ENCODE measurements at places on chromosomes 16 and 17.

DNA sequence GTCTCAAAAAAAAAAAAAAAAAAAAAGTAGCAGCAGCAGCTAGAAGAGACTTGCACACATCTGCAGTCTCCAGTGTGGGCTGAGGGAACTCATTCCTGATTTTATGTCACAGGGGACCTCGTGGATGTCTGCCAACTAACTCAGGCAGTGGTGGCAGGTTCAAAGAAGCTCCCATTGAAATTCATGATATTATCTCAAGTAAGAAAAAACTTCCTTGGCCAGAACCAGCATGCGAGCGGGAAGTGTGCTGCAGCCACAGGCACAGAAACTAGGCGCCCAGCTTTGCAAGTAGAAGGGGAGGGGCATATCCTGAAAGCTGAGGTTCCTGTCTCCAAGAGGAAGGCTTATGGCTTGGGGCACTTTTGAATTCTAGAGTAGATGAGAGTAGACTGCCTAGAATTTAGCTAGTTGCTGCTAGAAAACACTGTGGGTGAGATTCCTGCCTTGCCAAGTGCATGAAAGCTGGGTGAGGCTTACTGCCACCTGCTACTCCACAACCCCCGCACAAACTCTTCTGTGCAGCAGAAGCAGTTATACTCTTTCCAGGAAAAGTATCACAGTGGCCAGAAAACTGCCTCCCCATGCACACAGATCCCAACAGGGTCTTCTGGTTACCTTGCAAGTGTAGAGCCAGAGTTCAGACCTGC is 603.8 kb upstream of the CA10 start:
- DNase-seq = no peak

DNA sequence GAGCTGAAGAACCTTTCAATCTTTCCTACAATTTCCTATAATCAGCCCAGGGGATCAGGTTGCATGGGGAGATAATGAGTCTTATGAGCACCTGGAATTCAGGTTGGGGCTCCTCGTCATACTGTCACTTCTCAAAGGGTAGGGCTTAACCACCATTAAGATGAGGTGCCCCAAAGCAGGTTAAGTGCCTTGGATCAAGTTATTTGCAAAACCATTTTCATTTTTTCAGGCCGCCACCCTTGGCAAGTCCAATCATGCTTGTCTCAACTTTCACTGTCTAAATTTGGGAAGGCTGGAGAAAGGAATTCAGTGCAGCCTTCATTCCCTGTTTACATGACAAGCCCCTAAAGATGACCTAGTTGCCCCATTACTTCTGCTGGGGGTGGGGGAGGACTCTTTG is 44.9 kb upstream of the TANGO6 start:
- DNase-seq = no peak

- no peak for DNase-seq
Observed at GRCh38 chr17:76682296-76682695, 28.5 kb downstream of the MXRA7 start.

DNA sequence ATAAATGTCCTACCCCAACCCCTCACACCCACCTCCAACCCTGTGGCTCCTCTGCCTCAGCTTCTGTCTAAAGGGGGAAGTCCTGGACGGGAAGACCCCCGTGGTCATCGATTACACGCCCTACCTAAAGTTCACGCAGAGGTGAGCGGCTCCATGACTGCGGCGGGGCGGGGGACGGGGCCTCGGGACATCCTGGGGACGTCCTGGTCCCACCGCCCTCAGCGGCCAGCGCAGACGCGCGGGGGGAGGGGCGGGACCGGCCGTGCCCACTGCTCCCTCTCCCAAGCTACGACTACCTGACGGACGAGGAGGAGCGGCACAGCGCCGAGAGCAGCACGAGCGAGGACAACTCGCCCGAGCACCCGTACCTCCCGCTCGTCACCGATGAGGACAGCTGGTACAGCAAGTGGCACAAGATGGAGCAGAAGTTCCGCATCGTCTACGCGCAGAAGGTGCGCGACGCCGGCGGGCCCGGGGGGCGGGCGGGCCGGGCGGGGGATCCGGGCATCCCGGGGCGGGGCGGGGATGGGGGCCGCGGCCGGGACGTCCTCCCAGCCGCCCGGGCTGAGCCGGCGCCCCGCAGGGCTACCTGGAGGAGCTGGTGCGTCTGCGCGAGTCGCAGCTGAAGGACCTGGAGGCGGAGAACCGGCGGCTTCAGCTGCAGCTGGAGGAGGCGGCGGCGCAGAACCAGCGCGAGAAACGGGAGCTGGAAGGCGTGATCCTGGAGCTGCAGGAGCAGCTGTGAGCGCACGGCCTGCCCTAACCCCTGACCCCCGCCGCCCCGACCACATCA is 6.7 kb downstream of the RUNDC3A start:
- no peak for DNase-seq

DNA sequence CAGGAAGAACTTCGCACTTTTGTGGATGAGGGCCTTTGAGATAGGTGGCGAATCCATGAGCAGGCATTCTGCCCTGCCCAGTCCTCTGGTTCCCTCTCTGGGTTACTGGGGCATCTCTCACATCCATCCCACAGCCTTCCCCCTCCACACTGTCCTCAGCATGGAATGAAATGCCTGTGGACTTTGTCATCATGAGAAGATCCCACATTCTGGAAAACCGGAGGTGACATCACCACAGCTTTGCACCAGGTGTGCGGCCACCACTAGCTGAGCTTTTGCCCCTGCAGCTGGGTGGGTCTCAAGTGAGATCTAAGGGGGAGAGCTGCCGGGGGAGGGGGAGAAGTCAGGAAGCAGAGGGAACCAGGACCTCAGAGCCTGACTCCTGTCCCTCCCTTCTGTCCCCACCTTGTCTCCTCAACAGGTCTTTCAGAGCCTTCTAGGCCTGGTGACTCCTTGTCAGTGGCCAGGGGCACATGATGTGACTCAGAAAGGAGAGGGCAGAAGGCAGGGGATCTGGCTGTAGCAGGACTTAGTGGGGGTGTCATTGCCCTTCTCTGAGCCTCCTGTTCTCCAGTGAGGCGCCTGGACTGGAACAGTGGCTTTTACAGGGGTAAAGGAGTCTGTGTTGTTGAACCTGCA is 40.0 kb upstream of the DLX4 start:
- no peak for DNase-seq

GRCh38 chr17:76199469-76199868 is 40.8 kb downstream of the RNF157 start:
- peak; percentile 50 for DNase-seq

GRCh38 chr16:79049040-79049439 is 551.5 kb downstream of the MAF start:
- DNase-seq = no peak

DNA sequence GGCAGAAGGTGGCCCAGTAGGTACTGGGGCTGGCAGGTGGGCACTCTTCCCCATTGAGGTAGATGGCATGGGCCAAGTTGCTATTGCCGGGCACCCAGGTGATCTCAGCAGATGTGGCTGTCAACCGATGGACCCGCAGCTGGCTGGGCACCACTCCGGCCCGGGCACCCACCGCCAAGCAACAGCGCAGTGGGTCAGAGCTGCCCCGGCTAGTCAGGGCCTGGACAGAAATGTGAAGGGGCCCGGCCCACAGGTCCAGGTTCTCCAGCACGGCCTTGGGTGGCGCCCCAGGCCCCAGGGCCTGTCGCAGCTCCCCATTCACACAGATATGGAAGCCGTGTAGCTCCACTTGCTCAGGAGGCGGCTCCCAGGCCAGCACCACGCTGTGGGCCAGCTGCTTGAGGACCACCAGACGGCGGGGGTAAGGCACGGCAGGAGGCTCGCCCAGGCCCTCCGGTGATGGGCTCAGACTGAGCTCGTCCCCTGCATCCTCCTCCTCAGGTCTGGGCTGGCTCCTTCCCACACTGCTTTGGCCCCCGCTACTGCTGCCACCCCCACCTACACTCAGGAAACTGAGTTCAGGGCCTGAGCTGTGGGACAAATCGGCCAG is 16.5 kb downstream of the TSPOAP1 start:
- no peak for DNase-seq

GRCh38 chr16:50474138-50474537 is 74.1 kb upstream of the NKD1 start:
- DNase-seq = no peak

GRCh38 chr16:10039220-10040096 is 142.8 kb downstream of the GRIN2A start:
- DNase-seq = no peak

DNA sequence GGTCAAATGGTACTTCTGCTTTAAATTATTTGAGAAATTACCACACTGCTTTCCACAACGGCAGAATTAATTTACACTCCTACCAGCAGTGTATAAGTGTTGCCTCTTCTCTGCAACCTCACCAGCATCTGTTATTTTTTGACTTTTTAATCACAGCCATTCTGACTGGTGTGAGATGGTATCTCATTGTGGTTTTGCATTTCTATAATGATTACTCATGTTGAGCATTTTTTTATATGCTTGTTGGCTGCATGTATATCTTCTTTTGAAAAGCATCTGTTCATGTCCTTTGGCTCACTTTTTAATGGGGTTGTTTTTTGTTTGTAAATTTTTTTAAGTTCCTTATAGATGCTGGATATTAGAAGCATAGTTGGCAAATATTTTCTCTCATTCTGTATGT is 446.7 kb downstream of the PMP22 start:
- no peak for DNase-seq

- no peak for DNase-seq
Observed at GRCh38 chr16:27492588-27492979, 57.1 kb downstream of the GTF3C1 start.

DNA sequence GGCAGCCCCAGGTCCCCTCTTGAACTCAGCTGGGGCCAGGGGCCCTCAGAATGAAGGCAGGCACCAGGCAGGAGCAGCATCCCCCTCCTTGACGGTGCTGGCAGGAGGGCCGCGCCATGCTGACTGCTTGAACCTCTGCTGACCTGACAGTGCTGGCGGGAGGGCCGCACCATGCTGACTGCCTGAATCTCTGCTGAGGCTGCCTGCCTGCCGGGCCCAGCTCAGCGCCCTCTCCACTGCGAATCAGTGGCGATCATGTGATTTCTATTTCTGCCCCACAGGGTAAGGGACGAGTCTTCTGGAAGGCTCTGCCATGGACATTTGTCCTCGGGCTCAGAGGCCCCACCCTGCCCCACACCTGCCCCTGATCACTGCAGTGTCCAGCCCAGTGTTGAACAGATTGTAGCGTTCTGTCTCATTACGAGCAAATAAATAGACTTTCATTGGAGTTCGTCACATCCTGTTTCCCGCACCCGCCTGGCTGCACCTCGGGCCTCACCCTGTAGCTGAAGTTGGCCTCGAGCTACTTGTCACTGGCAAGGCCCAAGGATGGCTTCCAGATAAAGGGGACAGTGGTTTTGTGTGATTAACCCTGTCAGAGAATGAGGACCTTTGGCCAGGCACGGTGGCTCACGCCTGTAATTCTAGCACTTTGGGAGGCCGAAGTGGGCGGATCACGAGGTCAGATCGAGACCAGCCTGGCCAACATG is 8.6 kb downstream of the C16orf90 start:
- no peak for DNase-seq

GRCh38 chr16:54654429-54654828 is 276.2 kb upstream of the IRX5 start:
- no peak for DNase-seq

- no peak for DNase-seq
Observed at GRCh38 chr16:4979736-4980660, 21.9 kb downstream of the SEC14L5 start.

DNA sequence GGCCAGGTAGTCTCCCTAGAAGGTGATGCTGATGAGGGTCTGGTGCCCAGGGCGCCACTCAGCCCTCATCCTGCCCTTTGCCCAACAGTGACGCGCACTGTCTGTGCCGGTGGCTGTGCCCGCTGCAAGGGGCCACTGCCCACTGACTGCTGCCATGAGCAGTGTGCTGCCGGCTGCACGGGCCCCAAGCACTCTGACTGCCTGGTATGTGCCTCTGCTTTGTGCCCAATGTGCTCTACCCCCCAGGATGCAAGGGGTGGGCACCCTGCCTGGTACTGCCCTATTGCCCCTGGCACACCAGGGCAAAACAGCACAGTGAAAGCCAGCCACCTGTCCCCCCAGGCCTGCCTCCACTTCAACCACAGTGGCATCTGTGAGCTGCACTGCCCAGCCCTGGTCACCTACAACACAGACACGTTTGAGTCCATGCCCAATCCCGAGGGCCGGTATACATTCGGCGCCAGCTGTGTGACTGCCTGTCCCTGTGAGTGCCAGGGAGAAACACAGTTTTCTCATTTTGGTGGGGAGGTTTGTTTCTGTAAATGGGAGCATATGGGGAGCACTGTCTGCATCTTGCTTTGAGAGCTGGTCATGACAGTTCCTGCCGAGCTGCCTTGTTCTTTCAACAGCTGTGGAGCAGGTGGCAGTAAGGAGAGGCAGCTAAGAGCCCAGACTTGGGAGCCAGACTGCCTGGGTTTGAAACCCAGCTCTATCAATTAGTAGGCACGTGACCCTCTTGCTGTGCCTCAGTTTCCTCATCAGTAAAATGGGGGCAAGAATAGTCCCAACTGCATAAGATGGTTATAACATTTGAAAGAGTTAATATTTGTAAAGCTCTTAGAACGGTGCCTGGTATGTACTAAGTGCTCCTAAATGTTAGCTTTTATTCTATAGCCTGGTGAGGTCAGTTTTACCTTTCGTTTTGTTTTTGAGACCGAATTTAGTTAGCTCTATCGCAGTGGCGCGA is 10.4 kb downstream of the ERBB2 start:
- no peak for DNase-seq

GRCh38 chr16:56961386-56961785 is 364 bp upstream of the CETP start:
- DNase-seq = no peak

DNA sequence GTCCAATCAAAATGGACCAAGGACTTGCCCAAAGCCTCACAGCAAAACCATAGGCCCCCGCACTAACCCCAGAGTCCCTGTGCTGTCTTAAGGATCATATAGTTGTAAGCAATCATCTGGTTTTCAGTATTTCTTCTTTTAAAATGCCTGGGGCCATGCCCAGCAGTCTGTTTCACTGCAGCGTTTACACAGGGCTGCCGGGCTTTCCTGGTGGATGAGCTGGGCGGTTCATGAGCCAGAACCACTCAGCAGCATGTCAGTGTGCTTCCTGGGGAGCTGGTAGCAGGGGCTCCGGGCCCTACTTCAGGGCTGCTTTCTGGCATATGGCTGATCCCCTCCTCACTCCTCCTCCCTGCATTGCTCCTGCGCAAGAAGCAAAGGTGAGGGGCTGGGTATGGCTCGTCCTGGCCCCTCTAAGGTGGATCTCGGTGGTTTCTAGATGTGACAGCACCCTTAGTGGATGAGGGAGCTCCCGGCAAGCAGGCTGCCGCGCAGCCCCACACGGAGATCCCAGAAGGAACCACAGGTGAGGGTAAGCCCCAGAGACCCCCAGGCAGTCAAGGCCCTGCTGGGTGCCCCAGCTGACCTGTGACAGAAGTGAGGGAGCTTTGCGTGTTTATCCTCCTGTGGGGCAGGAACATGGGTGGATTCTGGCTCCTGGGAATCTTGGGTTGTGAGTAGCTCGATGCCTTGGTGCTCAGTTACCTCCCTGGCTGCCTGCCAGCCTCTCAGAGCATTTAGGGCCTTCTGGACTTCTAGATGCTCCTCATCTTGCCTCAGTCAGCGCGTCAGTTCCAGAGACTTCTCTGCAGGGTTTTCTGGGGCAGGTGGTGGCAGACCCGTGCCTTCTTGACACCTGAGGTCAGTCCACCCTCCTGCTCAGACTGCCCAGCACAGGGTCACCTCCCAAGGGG is 24.8 kb upstream of the STH start:
- DNase-seq = no peak

- no peak for DNase-seq
Observed at GRCh38 chr17:38883592-38884526, 14.0 kb downstream of the LASP1 start.

Data from activated effector memory CD4-positive, alpha-beta T cell treated with Interleukin-2 at 50 U/mL for 16 hours (primary cell).